ENCODE measurements at places on chromosomes 7 and 10.
A peak's percentile ranks its signal among the peaks of the same experiment; 100 is the strongest.

DNA sequence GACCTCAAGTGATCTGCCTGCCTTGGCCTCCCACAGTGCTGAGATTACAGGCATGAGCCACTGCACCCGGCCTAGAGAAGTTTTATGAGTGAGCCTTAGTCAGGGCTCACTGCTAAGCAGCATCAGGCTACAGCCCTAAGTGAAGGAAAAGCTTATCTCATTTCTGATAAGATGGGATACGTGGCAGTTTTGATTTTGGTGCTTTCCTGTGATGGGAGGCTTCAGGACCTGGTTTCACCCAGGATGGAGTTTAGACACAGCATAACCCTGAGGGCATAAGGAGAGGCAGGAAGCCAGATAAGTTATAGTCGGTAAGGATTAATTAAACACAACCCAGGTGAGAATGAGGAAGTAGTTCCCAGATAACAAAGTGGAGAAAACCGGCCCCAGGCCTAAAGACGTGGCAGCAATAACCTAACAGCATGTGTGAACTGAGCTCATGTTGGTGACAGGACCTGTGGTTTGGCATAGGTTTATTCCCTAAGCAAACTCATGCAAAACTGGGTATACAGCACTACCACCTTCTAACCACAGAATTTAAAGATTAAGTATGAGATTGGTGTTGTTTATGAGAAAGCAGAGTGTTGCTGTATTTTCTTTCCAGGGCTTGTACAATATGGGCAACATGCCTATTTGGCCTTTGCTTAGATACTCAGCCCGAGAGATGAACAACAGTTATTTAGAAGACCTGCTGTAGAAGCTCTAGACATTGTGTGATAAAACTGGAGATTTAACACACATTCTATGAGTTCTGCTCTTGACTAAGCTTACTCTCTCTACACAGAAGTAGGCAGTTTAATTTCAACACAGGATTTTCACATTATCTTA is 119.4 kb downstream of the COL28A1 start:
- peak; percentile 24 for DNase-seq

GRCh38 chr10:24579906-24580305 is 143.8 kb downstream of the ARHGAP21 start:
- DNase-seq: no peak

DNA sequence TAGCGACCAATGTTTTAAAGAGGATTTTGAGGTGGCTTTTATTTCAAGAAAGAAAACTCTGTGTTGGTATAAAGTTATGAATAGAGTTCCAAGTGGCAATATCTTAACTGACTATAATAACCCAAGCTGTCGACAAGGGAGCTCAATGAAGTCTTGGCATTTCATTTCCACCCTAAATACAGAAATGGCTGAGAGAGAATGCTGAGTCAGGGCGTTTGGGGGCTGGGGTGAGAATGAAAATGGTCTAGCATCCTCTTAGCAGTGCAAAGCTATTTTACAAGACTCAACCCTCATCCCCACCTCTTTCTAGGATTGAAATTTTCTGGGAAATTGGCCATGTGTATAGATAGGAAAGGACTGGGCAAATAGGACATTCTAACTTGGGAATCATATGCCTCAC is 759.1 kb downstream of the KCNMA1 start:
- no peak for DNase-seq

- DNase-seq: no peak
Observed at GRCh38 chr7:26705567-26705966, 158.8 kb downstream of the SKAP2 start.

DNA sequence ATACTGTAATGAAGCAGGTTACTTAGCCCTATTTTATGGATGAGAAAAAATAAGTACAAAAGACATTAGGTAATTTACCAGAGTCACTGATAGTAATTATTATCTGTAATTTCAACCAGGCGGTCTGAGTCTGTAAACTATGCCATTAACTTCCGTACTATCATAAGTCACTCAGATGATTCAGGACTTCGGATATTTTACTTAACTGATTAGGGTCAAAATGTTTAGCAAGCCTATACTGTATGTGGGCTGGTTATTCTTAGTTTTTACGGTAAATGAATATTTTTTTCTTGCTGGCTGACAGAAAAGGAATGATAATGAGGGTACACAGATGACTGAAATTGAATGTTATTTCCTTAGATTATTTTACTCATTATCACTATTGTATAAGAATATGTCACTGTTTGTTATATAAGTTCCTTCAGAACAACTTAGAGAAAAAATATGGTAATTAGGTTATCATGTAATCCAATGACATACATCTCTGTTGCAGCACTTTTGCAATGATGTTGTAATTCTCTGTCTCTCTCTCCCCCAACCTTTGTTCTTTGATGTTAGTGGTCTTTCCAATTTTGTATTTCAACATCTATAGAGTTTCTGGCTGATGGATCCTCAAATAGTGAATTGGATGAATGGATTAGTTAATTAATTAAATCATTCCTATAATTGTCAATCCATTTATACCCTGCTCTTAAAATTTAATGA is 165.6 kb downstream of the ZEB1 start:
- no peak for DNase-seq

- no peak for DNase-seq
Observed at GRCh38 chr7:94249631-94250030, 145.1 kb upstream of the COL1A2 start.

GRCh38 chr7:1590887-1591286 is 21.1 kb upstream of the PSMG3 start:
- DNase-seq: no peak
